ENCODE measurements at places on chromosomes 1 and 21. TPM values are rescaled to one million over a fixed set of nuclear protein-coding genes. Genes with fewer than 3 reads are reported as not detected.

GSTM4 gene
- 22.0 TPM for total RNA-seq

MINDY1 gene
- total RNA-seq, result 15.8 TPM

FTCD gene
- 0.21 TPM for total RNA-seq

GRCh38 chr1:225654277-225654597 is 1.3 kb upstream of the ENAH start:
- no peak for DNase-seq
